Suprapubic skin (tissue), 4 donors: ENCODE measurements at places on chromosomes 4 and X. TPM values are rescaled to one million over a fixed set of nuclear protein-coding genes. Genes with fewer than 3 reads are reported as not detected.

Gene GAGE2A
- not detected for total RNA-seq

DNA sequence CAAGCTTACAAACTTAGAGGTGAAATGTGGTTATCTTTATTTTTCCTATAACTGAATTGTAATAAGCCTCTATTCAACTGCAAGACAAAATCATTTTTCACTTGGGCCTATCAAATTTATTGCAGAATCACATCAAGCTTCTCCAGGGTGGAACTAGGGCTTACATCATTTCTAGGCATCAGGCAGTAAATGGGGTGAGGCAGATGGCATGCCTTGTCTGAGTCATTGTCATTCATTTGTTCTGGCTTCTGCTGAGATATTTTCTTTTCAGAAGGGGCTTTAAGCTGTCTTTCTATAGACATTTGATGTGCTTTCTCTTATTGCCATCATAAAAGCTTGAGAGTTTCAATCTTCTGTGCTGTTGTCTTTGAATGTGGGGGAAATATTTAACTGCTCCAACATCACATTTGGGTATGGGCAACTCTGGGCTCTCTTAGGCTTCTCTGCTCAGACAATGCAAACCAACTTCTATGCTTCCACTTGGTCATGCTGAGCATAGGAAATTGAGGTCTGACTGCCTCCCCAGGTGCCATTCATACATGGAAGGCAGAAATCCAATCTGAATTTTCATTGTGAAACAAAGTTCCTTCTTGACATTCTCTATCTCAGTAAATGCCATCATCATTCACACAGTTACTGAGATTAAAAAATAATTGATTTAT lies 225.8 kb upstream of the GIMD1 start:
- DNase-seq: no peak

Gene ZNF182
- total RNA-seq: 3.1 TPM

DNA sequence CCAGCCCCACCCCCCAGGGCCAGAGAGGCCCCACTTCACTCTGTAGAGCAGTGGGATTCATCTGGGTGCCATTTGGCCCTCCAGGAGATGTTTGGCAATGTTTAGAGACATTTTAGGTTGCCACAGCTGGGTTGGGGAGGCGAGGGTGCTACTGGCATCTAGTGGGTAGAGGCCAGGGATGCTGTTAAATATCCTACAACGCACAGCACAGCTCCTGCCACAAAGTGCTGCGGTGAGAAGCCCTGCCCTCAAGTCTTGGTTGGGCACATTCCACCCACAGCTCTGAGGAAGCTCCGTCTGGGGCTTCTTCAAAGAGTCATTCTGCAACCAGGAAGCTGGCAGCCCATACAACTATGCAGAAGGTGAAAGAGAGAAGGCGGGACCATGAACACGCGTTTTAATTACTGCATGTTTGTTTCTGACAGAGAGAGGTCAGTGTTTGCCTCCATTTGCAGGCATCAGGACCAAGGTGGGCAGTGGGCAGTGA lies 48.1 kb upstream of the FAM9C start:
- no peak for DNase-seq

DNA sequence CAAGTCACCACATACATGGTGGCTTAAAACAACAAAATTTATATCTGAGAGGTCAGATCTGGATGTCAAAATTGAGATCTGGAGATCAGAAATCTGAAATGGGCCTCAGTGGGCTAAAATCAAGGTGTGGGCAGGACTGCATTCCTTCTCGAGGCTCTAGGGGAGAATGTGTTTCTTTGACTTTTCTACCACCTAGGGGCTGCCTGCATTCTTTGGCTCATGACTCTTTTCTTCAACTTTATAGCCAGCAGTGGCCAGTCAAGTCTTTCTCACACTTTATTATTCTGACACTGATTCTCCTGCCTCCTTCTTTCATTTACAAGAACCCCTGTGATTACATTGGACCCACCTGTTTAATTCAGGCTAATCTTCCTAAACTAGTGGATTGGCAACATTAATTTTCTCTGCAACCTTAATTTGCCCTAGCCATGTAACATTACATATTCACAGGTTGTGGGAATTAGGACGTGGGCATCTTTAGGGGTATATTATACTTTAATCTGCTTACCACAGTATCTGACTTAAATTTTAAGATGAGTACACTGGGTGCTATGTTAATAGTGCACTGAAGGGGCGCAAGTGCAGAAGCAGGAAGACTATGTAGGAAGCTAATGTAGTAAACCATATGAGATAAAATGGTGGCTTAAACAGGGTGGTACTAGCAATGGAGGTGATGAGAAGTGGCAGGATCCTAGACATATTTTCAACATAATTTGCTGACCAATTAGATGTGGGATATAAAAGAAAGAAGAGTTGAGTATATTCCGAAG lies 188.0 kb downstream of the SLC4A4 start:
- DNase-seq: no peak

- DNase-seq: no peak
These were observed 671 bp downstream of the SLC7A11 start for GRCh38 chr4:138241281-138242075.

DNA sequence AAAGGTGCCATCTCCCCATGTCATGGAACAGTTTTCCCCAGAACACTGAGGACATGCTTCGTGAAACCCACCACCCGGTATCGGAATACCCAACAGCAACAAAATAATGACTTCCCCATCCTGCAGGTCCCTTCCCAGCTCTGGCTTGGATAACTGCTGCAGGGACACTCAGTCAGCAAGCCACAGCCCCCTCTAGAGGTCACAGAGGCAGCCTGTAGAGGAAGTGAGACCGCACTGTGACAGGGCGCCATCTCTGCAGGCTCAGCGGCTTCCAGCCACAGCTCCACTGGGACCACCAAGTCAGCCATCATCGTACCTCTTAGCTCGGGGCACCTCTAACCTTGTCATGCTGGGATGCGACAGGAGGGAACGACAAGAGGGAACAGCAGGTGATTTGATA lies 315.9 kb downstream of the LDB2 start:
- no peak for DNase-seq

DNA sequence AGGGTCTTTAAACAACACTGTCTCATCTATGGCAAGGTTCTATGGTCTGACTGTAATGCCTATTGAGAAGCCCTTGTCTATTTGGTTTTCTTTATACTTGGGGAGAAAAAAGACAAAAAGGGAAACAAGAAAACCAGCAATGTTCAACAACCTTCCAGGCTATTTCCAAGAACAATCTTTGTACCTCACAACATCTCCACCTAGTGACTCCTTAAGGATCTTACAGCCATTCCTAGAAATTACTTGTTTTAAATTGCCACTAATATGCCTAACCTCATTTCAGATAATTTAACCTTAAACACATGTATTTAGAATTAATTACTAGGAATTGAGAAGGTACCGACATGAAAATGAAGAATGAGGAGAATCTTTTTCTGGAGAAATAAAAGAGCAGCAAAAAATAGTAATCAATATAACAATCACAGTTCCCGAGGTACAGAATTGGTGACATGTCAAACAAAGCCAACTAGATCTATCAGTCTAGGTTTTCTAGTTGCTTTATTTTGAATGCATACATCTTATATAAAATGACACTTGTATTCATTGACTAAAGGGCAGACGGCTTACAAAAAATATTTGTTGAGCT lies 1.6 kb upstream of the RBM46 start:
- no peak for DNase-seq

Gene COL25A1
- 1.4 TPM for total RNA-seq

GRCh38 chr4:81492606-81493230 lies 21.0 kb upstream of the RASGEF1B start:
- no peak for DNase-seq

DNA sequence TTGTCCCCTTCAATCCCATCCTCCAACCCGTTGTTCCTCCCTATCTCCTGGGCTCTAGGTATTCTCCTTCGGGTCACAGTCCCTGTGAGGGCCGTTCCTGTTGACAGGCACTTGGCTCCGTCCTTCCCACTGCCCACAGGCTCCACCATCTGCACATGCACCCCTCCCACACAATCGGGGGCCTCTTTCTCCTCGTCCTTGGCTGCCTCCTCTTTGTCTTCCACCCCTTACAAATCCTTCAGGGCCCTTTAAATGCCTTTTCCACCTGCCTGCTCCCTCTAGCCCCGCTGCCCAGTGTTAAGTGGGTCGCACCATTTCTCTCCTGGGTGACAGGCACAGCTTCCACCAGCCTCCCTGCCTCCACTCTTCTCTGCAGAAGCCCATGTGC lies 2.7 kb upstream of the AVPR2 start:
- no peak for DNase-seq

DNA sequence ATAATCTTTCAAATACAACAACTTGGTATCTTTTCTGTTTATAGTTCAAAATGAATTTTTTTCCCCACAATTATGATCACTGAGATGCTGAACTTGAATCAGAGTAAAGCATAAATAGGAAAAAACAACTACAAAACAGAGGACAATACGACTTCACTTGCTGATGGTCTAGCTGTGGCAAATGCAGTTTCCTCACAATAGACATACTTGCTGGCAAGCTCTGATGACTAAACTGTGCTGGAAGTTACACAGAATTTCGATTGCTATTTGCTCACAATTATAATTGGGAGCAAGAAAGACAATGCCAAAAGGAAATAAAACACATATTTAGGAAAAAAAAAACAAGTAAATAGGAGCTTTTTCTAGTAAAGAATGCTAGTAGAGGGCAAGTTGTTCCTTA lies 14.7 kb downstream of the VEGFC start:
- DNase-seq: no peak

Gene MTNR1A
- total RNA-seq: not detected

DNA sequence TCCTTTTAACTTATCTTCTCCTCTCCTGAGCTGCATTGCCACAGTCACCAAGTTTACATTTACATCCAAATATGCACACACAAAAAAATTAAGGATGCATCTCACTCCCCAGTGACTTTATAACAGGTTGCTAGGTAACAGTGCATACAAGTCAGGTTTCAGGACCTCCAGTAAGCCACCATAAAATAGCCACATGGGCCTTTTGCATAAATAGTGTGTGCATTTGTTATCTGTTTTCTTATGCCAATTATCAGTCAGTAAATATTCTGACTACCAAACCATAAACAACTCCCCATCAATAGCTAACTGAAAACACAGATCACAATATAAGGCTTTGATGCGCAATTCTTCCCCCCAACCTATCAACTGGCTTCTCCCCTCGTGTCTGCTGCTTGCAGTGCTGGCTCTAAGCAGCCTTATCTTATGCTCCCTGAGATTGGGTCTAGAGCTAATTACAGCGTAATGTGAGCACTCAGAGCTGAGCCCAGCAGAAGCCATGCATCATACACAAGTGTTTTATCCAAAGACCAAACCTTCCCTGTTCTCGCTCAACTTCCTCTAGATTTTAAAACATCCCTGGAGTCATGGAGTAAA lies 55.4 kb downstream of the ZNF827 start:
- no peak for DNase-seq

Gene AFM
- total RNA-seq: not detected

Gene IL9R
- total RNA-seq: 0.38 TPM

DNA sequence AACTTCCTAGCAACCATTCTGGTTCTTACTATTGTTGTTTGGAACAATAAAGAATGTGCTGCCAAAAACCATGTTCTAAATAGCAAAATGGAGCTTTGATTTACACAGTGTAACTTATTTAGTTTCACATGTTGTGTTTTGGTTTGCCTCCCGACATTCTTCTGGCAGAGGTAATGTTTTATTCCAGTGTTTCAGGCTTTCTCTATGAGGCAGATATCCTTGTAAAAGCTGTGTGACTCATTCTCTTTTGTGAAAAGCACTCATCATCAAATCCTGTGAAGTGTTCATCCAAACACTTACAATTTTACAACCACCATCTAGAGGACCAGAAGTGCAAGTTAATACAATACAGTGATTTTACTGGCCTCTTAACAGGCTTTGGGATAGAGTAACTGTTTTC lies 219.0 kb upstream of the GIMD1 start:
- DNase-seq: no peak

Gene KIAA1210
- total RNA-seq: 0.13 TPM

Gene VCX3A
- not detected for total RNA-seq

GRCh38 chr4:8182294-8182693 lies 16.8 kb upstream of the SH3TC1 start:
- DNase-seq: no peak

DNA sequence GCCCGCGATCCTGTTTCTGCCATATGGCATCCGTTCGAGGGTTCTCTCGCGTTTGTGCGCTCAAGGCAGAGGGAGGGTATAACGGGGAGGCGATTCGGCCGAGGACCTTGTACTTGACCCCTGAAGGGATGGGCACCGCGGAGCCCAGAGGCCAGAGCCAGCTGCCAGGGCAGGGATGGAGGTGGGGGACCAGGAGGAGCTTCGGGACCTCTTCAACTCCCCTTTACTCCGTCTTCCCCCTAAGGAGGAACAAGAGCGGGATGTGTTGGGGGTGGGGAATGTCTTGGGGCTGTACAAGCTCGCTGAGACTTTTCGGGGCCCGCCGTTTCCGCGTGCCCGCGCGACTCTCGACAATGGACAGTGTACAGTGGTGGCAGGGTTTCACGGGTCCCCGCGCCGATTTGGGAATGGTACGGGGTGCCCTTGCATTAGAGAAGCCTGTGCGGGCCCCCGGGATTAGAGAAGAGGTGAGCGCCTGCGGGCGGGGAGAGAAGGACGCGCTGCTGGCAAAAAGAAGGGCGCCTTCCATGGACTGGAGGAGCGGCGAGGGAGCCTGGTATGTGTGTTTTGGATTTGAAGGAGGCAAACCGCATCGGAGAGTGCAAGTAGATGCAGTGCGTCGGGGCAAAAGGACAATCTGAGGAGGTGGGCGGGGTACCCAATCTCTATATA lies 760 bp downstream of the UGT8 start:
- no peak for DNase-seq

- DNase-seq: no peak
These were observed 31.1 kb downstream of the FBXO8 start for GRCh38 chr4:174252412-174252811.

DNA sequence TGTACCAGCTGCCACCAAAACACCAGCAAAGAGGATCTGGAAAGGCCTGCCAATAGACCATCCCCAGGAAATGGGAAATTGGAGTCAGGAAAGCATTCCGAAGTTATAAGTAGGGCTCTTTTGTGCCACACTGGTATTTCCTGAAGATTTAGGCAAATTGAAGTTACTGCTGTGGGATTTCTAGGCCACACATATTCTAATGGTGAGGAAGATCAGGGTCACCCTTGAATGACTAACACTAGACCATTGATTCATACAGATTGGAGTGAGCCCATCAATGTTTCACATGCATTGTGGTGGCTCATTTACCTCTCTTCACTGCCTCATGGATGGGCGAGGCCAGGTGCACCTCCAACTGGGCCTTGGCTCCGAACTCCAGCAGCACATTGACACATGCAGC lies 22.6 kb downstream of the ASB11 start:
- no peak for DNase-seq

Gene ATP7A
- total RNA-seq: 33.2 TPM

Gene TMPRSS11B
- total RNA-seq: not detected
